DND-41 (cell line): ENCODE measurements at places on chromosomes 7 and 10.
A peak's percentile ranks its signal among the peaks of the same experiment; 100 is the strongest.

DNA sequence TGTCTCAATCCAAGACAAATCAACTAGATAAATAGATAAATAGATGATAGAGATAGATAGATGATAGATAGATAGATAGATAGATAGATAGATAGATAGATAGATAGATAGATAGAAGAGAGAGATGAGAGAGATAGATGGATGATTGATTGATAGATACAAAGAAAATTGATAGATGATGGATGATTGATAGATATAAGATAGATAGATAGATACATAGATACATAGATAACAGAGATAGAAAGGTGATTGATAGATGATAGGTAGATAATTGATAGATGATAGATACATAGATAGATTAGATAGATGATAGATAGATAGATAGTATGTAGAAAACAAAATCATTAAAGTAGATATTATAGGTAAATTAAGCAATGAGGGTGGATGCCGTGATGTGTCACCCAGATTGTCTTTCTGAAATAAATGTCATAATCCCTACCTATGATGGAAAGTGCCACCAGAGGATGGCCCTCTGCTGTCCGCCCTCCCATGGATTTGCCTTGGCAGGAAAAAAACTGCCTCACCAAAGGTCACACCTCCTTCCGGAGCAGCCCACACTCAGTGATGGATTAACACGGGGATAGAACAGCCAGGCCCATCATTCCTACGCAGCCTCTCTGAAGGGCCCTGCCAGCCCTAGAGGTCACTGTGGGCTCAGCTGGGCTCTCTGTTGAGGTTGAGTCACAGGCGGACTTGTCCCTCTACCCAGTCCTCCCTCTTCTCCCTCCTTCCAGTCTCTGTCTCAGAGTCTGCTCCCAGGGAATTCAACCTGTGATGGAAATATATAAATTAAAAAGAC, 50.8 kb downstream of the KCNH2 start:
- DNase-seq, result no peak

GRCh38 chr10:20890009-20890408, 7.1 kb downstream of the NEBL start:
- no peak for DNase-seq

DNA sequence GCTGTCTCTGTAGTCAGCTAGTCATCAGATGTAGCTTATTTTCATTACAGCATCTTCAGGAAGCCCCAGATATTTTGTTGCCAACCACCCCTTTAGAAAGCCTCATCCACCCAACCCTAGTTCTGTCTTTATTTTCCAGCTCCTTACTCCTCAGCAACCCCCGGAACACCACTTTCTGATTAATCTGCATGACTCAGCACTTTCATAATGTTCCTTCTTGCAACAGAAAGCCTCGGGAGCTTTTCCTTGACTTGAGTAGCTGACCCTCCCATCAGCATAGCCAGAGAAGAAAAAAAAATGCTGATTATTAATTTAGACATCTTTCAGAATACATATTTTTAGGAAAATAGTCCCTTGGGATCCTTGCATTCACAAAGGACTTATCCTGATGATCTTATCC, 244.0 kb upstream of the CXCL12 start:
- DNase-seq, result no peak

GRCh38 chr10:121648493-121648892, 50.2 kb upstream of the FGFR2 start:
- no peak for DNase-seq

- no peak for DNase-seq
Observed at GRCh38 chr7:27714831-27715444, 25.0 kb upstream of the TAX1BP1 start.

GRCh38 chr7:85630904-85631600, 444.2 kb upstream of the SEMA3D start:
- DNase-seq, result no peak

DNA sequence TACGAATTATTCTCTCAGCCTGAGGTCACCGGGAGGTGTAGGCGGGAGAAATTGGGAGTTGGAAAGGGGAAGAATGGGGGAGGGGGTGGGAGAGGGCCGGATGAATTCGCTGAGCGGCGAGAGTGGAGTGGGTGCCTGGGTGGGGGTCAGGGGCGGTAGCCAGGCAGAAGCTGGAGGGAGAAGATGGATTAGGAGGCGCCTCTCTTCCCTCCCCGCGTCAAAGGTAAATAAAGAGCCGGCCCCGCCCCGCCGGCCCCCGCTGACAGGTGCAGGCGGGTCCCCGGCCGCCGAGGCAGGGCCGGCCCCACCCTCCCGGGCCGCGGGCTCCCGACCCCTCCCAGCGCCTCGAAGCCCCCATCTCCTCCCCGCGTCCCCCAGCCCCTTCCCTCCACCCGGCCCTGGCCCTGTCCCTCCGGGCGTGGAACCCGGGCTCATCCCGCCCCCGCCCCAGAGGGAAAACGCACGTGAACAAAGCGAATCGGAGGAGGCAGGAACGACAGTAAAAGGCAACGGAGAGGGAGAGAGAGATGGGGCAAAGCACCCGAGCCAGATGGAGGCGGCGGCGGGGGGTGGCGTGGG, 872 bp downstream of the FAM131B start:
- no peak for DNase-seq

DNA sequence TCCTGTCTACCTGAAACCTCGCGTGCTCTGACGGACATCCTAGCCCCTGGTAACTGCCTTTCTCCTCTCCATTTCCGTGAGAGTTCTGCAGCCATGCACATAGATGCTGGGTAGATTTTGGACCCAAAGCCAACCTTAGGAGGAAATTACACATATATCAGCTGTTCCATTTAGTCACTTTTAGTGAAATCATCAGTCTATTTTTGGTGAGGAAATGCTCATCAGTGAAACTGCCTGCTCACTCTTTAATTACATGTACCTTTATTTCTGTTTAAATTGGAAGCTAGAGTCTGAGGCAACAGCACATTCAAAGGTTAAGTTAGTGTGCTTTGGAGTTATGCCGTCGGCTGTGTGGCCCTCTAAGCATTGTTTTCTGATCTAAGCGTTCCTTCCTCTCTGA, 231.3 kb downstream of the WDR37 start:
- DNase-seq, result no peak

- no peak for DNase-seq
Observed at GRCh38 chr7:28219793-28220192, 39.2 kb upstream of the JAZF1 start.

DNA sequence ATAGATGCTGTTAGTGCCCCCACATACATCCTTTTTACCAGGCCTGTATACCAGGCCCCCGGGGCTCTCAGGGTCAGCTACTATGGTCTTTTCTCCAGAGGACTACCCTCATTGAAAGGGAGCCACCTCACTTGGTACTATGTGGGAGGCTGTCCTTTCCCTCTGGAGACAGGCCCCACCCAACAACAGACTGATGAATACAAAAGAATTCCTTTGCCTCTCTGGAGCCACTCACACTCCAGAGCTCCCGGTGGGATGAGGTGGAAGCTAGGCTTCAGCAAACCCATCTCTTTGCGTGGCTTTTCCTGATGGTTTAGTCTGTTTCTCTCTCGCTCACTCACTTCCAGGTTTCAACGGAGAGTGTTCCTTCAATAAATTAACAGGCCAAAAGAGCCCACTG, 30.3 kb downstream of the ANKMY2 start:
- DNase-seq, result no peak

DNA sequence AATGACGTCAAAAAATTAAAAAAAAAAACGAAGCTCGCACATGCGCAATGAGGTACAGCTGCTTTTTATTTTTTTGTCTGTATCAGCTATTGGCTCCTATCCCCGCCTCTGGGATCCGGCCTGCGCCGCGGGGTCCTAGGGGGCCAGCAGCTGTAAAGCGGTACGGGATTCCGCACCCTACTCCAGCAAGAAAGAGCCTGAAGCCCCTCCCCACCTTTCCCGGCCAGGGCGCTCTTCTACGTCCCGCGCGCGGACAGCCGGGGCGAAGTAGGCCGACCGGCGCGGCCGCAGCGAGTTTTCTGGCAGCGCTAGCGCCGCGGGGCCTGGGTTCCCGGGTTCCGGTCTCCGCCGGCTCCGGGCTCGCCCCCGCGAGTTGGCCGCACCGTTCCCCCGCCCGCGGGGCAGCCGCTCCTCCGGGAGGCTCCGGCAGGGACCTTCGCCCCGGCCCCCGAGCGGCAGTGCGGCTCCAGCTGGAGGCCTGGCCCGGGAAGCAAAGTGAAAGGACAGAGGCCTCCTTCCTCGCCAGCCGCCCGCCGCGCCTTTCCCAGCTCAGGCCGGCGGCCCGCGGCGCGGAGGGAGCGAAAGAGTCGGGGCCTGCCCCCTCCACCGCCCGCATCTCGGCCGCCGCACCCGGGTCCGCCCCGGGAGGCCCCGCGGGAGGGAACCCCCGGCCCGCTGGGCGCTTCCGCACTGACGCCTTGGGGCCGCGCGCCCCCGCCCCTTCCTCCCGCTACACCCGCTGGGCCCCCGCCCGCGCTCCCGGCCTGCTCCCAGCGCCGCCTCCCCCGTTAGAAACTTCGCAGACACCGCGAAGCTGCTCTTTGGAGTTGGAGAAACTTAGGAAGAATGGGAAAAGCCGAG, 4.7 kb upstream of the SPAG6 start:
- peak; percentile 82 for DNase-seq

DNA sequence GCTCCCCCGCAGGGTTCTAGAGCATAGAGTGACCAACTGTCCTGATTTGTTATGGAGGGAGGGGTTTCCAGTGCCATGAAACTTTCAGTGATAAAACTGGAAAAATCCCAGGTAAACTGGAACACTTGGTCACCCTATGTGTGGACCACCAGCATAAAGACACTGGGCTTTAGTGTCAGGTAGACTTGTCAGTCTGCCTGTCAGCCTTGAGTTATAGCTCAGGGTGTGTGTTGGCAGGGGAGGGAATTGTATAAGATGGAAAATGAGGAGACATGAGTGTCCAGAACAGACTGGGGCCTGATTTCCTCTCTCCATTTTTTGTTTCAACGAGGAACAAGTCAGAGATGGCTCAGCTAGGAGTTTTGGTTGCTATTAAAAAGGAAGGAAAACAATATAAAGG, 10.2 kb upstream of the EFCAB10 start:
- no peak for DNase-seq

- DNase-seq, result no peak
Observed at GRCh38 chr7:22551768-22552513, 52.0 kb upstream of the STEAP1B start.

DNA sequence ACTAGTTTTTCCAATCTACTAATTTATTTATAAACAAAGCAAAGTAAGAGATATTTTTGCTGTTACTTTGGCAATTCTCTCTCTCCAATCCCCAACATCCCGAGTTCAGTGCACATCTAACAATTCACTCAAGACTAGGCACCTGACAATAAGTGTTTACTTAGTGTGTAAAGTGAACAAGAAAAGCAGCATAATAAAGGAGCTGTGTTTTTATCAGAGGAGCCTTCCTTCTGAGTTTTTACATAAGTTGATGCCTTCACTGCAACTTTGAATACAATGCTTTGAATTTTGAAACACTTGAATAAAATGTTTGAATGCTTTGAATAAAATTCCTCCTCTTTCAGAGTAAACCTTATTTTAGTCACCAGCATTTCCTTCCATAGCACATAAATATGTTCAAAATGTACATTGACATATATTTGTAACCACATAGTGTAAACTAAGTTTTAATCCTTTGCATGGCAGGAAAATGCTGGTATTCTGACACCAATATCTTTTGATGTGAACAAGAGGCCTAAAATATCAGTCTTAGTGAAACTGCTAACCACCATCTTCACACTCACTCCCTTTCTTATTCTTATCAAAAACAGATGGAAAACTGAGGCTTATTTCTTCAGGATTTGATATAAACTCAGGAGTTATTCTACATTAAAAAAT, 11.4 kb downstream of the PDK4 start:
- no peak for DNase-seq

GRCh38 chr10:85224366-85224940, 896.1 kb downstream of the CCSER2 start:
- no peak for DNase-seq
